ENCODE measurements at places on chromosomes 16 and 17.
A peak's percentile ranks its signal among the peaks of the same experiment; 100 is the strongest.

- no peak for DNase-seq
Observed at GRCh38 chr17:49680314-49680713, 2.4 kb upstream of the SPOP start.

DNA sequence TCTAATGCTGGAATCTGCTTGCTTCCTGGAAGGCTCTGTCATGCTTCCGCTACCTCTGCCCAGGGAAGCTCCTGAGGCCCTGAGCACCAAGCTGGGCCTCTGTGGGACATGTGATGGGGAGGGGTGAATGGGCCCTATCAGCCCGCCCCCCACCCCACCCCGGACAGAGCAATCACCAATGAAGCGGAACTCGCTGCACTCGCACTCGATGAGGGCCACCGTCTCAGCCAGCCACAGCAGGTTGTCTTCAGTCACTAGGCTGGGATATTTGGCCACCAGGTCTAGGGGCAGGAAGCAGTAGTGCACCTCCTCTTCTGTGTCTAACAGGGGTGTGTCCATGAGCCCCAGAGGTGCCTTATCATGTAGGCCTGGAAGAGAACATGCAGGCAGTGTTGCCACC is 23.6 kb downstream of the KCTD19 start:
- DNase-seq = no peak

DNA sequence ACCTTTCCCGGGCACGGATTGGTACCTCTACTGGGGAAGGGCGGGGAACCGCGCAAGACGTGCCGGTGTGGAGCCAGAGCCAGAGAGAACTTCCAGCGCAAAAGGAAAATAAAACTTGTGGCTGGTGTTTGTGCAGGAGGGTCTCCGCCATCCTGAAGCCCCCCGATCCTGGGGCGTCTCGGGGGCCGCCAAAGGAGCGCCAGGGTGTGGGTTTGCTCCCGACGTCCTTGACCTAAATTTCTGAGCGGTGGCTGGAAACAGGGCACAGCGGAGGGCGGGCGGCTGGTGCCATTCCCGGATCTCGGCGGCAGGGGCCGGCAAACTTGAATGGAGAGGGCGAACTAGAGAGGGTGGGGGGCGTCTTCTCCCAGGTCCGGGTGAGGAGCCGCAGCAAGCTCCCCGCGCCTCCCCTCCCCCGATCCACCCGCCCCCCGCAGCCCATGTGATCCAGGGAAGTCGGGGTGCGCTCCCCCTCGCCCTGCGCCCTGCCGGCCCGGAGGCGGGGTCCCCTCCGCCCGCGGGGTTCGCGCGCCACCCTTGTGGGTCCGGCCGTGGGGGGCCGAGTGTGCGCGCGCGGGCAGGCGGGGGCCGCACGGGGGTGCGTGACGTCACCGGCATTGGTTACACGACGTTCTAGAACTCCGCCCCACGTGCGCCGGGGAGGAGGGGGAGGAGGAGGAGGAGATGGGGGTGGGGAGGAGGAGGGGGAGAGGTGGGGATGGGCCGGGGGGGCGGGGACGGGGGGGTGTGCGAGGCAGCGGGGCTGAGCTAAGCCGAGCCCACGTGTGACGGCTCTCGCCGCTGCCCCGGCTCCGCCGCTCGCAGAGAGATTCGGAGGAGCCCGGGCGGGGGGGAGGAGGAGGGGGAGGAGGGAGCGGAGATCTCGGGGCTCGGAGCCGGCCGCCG is at the start of gene MSI2:
Gene MSI2 (plus strand): TSS at position 748 of the 906 bp plus-strand sequence. CDS start 220 bp downstream, outside the sequence.
- peak; percentile 5 for DNase-seq

GRCh38 chr17:65334406-65334805 is 197.2 kb downstream of the RGS9 start:
- DNase-seq = no peak

GRCh38 chr16:29662000-29662728 is 883 bp upstream of the SPN start:
- DNase-seq = no peak

- DNase-seq = no peak
Observed at GRCh38 chr16:74622005-74622404, 15.1 kb upstream of the GLG1 start.

GRCh38 chr16:82259731-82260130 is 89.7 kb upstream of the MPHOSPH6 start:
- no peak for DNase-seq

DNA sequence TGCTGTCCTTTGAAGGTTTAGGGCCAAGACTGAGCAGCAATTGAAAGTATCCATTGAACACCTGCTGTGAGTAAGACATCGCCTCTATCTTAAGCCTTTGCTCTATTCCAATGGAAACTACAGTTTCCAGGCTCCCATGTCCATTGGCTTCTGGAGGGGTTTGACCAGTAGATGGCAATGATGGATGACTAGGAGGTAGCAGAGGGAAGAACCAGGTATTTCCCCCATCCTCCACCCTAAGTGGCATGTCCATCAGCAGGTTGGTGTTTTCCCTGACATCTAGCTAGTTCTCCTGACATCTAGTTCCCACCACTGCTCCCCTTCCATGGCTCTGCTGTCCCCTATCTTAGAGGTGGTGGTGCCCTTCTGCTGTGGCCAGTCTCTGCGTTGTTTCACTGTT is 58.7 kb downstream of the CENPV start:
- DNase-seq = no peak

- no peak for DNase-seq
Observed at GRCh38 chr17:38857271-38857670, 3.8 kb upstream of the RPL23 start.

DNA sequence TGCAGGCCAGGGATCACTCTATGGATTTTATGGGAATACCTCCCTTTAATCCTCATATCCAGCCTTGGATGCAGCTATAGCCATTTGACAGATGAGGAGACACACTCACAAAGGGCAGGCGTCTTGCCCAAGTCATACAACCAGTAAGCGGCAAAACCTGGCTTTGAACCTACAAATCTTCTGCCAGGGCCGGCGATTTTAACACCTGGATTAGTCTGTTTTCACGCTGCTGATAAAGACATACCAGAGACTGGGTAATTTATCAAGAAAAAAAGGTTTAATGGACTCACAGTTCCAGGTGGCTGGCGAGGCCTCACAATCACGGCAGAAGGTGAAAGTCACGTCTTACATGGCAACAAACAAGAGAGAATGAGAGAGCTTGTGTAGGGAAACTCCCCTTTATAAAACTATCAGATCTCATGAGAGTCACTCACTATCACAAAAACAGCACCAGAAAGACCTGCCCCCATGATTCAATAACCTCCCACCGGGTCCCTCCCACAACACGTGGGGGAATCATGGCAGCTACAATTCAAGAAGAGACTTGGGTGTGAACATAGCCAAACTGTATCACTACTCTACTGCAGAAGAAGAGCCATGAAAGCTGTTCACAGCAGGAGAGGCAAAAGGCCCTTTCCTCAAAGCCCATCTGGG is 67.5 kb downstream of the XYLT1 start:
- no peak for DNase-seq

- DNase-seq = no peak
Observed at GRCh38 chr16:306911-307370, 24.0 kb downstream of the PDIA2 start.

DNA sequence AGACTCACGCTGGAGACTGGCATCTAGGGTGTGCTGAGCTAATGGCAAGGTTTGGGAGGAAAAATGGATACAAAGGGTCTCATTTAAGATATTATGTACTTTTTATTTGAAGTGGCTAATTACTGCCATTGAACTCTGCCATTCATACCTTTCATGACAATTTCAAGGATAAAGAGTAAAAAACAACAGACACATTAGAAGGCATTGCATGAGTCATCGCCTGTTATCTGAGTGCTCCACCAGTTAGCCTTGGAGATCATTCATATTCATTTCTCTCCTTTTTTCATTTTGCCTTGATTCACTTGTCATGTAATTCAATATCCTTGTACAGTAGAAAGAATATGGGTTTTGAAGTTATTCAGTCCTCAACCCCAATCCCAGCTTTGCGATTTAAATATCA is 109.5 kb downstream of the CDH8 start:
- DNase-seq = no peak

GRCh38 chr17:17609121-17609520 is 17.6 kb upstream of the PEMT start:
- DNase-seq = no peak

DNA sequence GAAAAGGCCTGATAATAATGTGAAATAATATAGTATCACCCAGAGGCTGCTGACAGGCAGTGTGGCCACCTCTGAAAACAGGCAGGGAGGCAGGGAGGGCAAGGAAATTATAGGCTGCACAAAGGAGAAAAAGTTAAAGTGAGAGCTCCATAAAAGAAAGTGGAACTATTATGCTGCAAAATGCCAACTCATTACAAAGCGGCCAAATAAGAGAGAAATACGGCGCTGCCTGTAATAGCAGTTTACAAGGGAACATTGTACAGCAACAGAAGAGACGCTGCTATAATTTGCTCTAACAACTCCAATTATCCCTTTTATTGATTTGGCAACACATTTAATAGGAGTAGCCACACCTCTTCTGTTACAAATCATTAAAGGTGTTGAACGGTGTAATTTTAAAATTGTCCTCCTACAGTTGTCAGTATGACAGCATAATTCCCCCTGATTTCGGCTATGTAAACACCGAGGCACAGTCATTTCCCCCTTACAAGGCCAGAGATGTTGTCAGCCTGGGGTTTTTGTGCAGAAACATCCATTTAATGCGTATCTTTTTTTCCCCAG is 120.3 kb downstream of the MRM1 start:
- no peak for DNase-seq
